ENCODE measurements at places on chromosomes 12 and 14.

DNA sequence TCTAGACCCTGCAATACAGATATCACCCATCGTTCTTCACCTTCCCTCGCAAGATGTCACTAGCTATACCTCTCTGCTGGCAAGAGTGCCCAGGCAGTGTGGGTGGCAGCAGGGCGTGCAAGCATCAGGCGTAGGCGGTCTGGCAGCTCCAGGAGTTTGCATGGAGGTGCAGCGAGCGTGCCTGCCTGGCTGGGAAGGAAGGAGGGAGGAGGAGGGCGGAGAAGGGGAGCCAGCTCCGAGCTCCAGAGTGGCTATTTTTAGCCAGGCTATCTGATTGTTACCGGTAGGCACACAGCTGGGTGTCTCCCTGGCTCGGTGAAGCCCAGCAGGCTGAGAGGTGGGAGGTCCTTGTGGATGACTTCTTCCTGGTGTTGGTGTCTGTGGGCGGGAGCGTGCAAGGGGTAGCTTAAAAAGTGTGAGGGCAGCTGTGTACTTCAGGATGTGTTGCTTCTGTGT, 6.2 kb downstream of the FOXJ2 start:
- peak overlapping the region; percentile 68 for H3K27ac ChIP-seq
- peak overlapping the region; percentile 31 for H3K4me3 ChIP-seq
- H3K4me1 ChIP-seq, result peaks cover 2% of the 10 kb centered on the region
- no peaks in the 10 kb centered on the region for H3K27me3 ChIP-seq

DNA sequence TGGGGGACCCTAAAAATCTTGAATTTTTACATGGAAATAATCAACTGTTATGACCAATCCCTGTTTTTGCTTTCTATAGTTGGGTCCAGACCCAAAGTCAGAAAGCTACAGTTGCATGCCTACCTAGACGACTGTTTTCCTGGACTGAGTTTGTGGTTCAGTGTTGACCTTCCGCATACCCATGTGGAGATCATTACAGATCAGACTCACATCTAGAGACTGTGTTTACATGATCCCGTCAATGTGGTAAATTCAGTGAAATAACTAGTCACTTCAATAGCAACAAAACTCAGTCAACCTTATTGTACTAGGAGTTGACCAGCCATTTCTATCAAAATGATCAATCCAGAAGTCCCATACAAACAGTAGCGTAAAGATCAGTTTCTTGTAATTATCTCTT, 257.6 kb downstream of the EGLN3 start:
- no peaks in the 10 kb centered on the region for H3K27me3 ChIP-seq
- no peak overlapping the region for H3K27ac ChIP-seq
- H3K4me3 ChIP-seq, result no peak overlapping the region
- H3K36me3 ChIP-seq, result no peaks in the 10 kb centered on the region

DNA sequence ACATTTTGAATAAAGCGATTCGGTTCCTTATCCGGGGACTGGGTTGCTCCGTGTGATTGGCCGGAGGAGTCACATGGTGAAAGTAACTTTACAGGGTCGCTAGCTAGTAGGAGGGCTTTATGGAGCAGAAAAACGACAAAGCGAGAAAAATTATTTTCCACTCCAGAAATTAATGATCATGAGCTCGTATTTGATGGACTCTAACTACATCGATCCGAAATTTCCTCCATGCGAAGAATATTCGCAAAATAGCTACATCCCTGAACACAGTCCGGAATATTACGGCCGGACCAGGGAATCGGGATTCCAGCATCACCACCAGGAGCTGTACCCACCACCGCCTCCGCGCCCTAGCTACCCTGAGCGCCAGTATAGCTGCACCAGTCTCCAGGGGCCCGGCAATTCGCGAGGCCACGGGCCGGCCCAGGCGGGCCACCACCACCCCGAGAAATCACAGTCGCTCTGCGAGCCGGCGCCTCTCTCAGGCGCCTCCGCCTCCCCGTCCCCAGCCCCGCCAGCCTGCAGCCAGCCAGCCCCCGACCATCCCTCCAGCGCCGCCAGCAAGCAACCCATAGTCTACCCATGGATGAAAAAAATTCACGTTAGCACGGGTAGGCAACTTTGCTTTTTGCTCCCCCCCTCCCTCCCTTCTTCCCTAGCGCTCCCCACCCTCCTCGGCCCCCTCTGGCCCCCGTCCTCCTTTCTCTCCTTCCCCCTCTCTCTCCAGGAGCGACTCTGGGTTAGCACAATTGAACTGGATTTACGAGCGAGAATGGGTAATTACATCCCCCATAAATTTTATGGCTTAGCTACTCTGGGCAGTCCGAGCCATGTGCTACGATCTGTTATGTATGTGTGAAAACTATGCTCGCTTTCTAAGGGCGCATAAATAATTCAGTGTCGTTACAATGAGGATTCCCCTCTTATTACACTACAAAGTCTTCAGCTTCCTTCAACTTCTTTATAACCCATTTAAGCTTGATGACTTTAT, at the start of gene HOXC4:
HOXC4 (plus strand) TSS at position 85 of the 991 bp plus-strand sequence; CDS start at position 173, 88 bp downstream.
- H3K27ac ChIP-seq, result peak within 1 kb of the TSS; percentile 80
- no peak for DNase-seq
- H3K4me3 ChIP-seq, result peak within 1 kb of the TSS; percentile 17
- H3K27me3 ChIP-seq, result no peaks in the 10 kb centered on the region
- peaks cover 8% of the 10 kb centered on the region for H3K4me1 ChIP-seq
- no peaks in the 10 kb centered on the region for H3K36me3 ChIP-seq

DNA sequence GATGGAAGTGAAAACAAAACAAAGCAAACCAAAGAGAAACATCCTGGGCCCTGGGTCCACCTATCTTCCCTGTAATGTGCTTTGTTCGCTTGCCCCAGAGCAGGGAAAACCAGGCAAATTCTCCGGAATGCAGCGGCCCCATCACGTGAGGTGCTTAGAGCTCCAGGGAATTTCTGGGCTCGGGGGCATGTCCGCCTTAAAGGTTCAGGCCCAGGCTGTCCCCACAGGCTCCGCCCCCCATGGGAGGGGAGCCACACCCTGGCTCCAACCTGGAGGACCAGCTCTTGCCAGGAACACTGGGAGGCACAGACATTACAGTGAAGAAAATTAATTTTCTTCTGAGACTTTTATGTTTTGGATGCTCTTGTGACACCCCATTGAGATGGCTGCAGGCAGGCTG, 69.9 kb downstream of the RBM19 start:
- no peaks in the 10 kb centered on the region for H3K36me3 ChIP-seq
- no peaks in the 10 kb centered on the region for H3K4me1 ChIP-seq
- no peak overlapping the region for H3K27ac ChIP-seq
- H3K4me3 ChIP-seq, result no peak overlapping the region
- H3K27me3 ChIP-seq, result no peaks in the 10 kb centered on the region

- no peaks in the 10 kb centered on the region for H3K4me1 ChIP-seq
- no peaks in the 10 kb centered on the region for H3K27me3 ChIP-seq
- no peak overlapping the region for H3K27ac ChIP-seq
- DNase-seq, result no peak
- no peak overlapping the region for H3K4me3 ChIP-seq
These were observed 38.6 kb upstream of the ACTN1 start for GRCh38 chr14:69017706-69018105.

- H3K36me3 ChIP-seq, result no peaks in the 10 kb centered on the region
- H3K27me3 ChIP-seq, result no peaks in the 10 kb centered on the region
- DNase-seq, result no peak
- H3K27ac ChIP-seq, result no peak overlapping the region
- no peak overlapping the region for H3K4me3 ChIP-seq
- H3K4me1 ChIP-seq, result peaks cover 10% of the 10 kb centered on the region
These were observed 4.5 kb downstream of the DDX47 start for GRCh38 chr12:12817616-12818015.

DNA sequence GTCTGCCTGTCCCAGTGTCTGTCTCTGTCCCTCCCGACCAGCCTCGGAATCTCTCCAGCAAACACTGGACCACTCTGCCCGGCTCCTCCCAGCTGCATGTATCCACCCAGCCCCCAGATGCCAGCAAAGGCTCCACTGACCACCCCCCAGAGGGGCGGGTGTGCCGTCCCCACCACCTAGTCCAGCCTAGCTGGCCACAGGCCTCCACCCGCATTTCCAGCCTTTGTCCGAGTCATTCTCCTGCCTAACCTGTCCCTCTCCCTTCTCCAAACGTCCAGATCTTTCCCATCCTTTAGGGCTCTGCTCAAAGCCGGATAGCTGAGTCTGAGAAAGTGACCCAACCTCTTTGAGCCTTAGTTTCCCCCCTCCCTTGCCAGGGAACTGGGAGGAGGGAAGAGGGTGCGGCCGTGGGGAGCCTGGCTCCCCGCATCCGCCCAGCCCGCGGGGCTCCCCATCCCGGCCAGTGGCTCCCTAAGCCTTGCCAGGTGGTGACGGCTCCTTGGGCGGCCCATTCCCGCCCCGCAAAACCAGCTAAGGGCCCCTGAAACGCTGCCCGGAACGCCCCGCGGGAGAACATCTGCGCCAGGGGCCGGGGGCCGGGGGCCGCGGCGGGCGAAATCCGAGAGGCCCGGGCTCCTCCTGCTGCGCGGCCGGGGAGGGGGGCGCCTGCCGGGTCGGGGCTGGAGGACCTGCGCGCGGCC, 34.6 kb upstream of the ANKRD9 start:
- H3K4me3 ChIP-seq, result peak overlapping the region; percentile 55
- H3K36me3 ChIP-seq, result no peaks in the 10 kb centered on the region
- H3K27ac ChIP-seq, result no peak overlapping the region
- peaks cover 11% of the 10 kb centered on the region for H3K4me1 ChIP-seq
- peaks cover 3% of the 10 kb centered on the region for H3K27me3 ChIP-seq

GRCh38 chr14:101254805-101255764, 306.2 kb upstream of the DIO3 start:
- DNase-seq, result no peak
- peaks cover 15% of the 10 kb centered on the region for H3K27me3 ChIP-seq
- no peak overlapping the region for H3K4me3 ChIP-seq

DNA sequence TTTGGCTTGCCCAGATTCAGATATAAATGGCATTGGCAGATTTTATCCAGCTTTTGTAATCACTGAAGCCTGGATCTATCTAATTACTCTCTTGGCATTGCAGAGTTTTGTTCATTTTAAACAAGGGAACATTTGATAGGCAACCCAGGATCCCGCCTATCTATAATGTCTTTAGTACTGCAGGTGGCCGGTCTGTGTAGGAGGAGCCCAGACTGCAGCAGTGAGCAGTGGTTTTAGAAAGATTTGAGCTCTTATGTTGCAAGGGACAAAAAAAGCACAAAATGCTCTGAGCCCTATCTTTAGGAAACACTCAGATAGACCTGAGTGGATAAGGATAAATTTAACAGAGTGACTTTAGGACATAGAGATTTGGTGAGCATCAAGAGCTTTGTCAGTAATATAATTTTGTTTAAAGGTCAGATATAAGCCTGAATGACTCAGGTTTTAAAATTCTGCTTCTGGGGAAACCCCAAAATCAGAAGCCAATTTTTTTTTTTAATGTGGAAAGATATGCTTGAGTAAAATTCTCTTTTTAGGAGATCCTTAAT, 165.5 kb downstream of the SLC5A8 start:
- H3K36me3 ChIP-seq, result no peaks in the 10 kb centered on the region
- no peaks in the 10 kb centered on the region for H3K27me3 ChIP-seq
- no peaks in the 10 kb centered on the region for H3K4me1 ChIP-seq
- no peak overlapping the region for H3K27ac ChIP-seq
- no peak for DNase-seq
- no peak overlapping the region for H3K4me3 ChIP-seq

- no peak overlapping the region for H3K27ac ChIP-seq
- H3K4me3 ChIP-seq, result no peak overlapping the region
- DNase-seq, result no peak
- H3K4me1 ChIP-seq, result no peaks in the 10 kb centered on the region
These were observed 85.2 kb downstream of the E2F7 start for GRCh38 chr12:76980196-76980595.

- no peaks in the 10 kb centered on the region for H3K36me3 ChIP-seq
- H3K27ac ChIP-seq, result no peak overlapping the region
- no peak overlapping the region for H3K4me3 ChIP-seq
- DNase-seq, result no peak
These were observed 53.7 kb upstream of the INSM2 start for GRCh38 chr14:35480119-35480769.

- H3K4me1 ChIP-seq, result no peaks in the 10 kb centered on the region
- no peaks in the 10 kb centered on the region for H3K27me3 ChIP-seq
- no peak overlapping the region for H3K27ac ChIP-seq
- no peak overlapping the region for H3K4me3 ChIP-seq
- DNase-seq, result no peak
These were observed 22.9 kb downstream of the VEZT start for GRCh38 chr12:95240556-95240955.

GRCh38 chr14:89252887-89253532, 164.0 kb downstream of the FOXN3 start:
- no peaks in the 10 kb centered on the region for H3K36me3 ChIP-seq
- H3K27me3 ChIP-seq, result no peaks in the 10 kb centered on the region
- no peak for DNase-seq
- H3K4me1 ChIP-seq, result no peaks in the 10 kb centered on the region
- no peak overlapping the region for H3K27ac ChIP-seq
- no peak overlapping the region for H3K4me3 ChIP-seq

- H3K27me3 ChIP-seq, result no peaks in the 10 kb centered on the region
- no peaks in the 10 kb centered on the region for H3K36me3 ChIP-seq
- DNase-seq, result no peak
- no peaks in the 10 kb centered on the region for H3K4me1 ChIP-seq
- H3K4me3 ChIP-seq, result no peak overlapping the region
These were observed 71.8 kb downstream of the ZNF664 start for GRCh38 chr12:124044809-124045321.

DNA sequence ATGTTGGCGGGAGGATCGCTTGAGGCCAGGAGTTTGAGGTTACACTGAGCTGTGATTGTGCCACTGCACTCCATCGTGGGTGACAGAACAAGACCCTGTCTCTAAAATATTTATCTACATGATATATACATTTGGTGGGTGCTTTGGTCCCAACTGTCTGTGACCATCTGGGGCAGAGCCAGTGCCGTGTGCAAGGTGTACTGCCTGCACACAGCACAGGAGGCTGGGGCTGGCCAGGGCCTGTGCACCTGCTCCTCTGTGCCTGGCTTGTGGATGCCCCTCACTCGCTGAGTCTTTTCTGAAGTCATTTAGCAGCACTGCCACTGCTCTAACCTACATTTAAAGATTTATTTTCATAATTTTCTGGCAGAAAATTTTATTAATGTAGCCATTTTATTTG, 58.7 kb downstream of the TRAF3 start:
- no peak overlapping the region for H3K27ac ChIP-seq
- no peaks in the 10 kb centered on the region for H3K27me3 ChIP-seq
- no peaks in the 10 kb centered on the region for H3K4me1 ChIP-seq
- DNase-seq, result no peak
- no peaks in the 10 kb centered on the region for H3K36me3 ChIP-seq
- H3K4me3 ChIP-seq, result no peak overlapping the region

DNA sequence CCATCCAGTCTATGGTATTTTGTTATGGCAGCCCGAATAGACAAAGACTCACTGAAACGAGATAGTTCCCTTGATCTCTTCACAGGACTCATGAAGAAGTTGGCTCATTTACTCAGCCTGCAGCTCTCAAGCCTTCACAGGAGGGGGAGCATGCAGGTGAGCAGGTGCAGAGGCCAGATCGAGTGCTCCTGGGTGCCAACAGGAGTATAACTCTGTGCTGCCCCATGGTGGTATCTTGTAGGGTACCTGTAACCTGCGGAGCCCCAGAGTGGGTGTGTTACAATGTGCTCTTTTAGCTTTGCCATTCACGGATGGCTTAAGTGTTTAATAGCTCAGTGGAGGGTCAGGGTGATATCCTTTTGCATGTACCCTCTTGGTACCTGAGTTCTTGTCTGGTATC, 159.5 kb downstream of the METTL25 start:
- no peak overlapping the region for H3K27ac ChIP-seq
- no peak overlapping the region for H3K4me3 ChIP-seq
- no peaks in the 10 kb centered on the region for H3K4me1 ChIP-seq
- no peak for DNase-seq
- no peaks in the 10 kb centered on the region for H3K36me3 ChIP-seq
- no peaks in the 10 kb centered on the region for H3K27me3 ChIP-seq

GRCh38 chr12:69922999-69923398, 98.0 kb downstream of the MYRFL start:
- H3K4me1 ChIP-seq, result no peaks in the 10 kb centered on the region
- no peak overlapping the region for H3K27ac ChIP-seq
- no peaks in the 10 kb centered on the region for H3K27me3 ChIP-seq
- H3K4me3 ChIP-seq, result no peak overlapping the region
- DNase-seq, result no peak

All from breast epithelium (tissue), 4 donors.